M059J (cell line): ENCODE measurements at places on chromosomes 12 and 14. TPM values are rescaled to one million over a fixed set of nuclear protein-coding genes. Genes with fewer than 3 reads are reported as not detected.

GRCh38 chr14:102530828-102531478 is 21.4 kb upstream of the ANKRD9 start:
- no peak for DNase-seq

- no peak for DNase-seq
These were observed 1.2 kb upstream of the RHEBL1 start for GRCh38 chr12:49070971-49071370.

GRCh38 chr12:57237596-57237931 is 8.1 kb downstream of the SHMT2 start:
- no peak for DNase-seq

- no peak for DNase-seq
These were observed 471.2 kb upstream of the PRICKLE1 start for GRCh38 chr12:43060742-43061141.

- no peak for DNase-seq
These were observed 439.3 kb upstream of the FLRT2 start for GRCh38 chr14:85090681-85091080.

DNA sequence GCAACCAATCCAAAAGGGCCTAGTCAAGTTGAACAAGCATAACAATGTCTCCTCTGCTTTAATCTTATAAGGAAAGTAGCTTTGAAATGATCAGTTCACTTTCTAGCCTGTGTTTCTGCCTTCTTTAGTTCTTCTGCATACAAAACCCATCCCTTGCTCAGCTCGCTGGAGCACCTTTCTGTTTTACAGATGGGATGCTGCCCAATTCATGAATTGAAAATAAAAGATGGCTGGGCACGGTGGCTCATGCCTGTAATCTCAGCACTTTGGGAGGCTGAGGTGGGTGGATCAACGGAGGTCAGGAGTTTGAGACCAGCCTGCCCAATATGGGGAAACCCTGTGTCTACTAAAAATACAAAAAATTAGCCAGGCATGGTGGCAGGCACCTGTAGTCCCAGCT is 4.5 kb upstream of the RFC5 start:
- no peak for DNase-seq

- DNase-seq, result peak; percentile 72
These were observed 150.8 kb downstream of the FBXL14 start for GRCh38 chr12:1443421-1444141.

DNA sequence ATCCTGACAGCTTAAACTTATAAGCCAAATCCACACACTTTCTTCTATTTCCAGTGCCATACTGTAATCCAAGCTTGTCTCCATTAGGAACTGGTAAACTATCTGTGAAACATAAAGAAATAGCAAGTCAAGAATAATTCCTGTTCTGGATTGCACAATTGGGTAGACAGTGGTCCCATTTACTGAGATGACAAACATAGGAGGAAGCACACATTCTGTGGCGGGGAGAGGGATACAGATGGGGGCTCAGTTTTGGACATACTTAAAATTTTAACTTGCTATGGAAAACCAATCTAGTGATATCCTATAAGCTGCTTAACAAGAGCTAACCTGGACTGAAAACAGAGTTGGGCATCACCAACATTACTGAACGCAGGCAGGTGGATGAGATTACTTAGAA is 16.3 kb downstream of the MAP4K5 start:
- no peak for DNase-seq

- no peak for DNase-seq
These were observed 22.0 kb downstream of the ITGA7 start for GRCh38 chr12:55685671-55686070.

GRCh38 chr14:74575507-74575906 is 36.5 kb downstream of the LTBP2 start:
- no peak for DNase-seq

DNA sequence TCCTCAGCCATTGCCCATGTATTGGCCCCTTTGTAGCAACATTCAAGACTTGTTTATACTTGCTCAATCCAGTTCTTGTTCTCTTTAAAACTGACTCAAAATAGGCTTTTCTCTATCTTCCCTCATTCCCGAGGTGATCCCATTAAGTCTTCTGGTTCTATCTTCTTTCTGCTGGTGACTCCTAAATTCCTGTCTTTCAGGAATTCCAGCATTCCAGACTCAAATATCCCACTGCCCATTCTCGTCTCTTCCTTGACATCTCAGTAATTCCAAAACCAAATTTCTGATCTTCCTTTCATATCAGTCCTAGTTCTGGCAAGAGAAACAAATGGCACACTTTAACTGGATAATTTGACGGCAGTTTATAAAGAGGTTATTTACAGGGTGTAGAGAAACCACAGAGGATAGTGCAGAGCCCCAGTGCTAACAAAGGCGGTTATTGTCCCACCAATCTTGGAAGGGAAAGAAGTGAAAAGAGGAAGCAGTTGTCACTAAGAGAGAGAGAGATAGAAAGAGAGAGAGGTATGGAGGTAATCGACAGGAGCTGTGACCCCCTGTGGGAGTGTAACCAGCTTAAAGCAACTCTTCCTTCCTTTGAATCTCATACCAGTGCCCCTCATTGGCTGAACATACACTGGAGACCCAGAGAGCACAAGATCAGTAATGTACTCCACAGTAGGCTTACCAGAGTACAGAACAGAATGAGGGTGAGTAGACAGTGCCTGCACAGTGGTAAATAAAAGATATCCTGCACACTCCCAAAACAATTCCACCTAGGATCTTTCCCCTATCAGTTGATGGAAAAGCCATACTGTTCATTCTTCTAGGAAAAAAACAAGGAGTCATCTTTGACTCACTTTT is 177.6 kb upstream of the LMNTD1 start:
- DNase-seq, result no peak

GRCh38 chr14:36684946-36685345 is 23.3 kb downstream of the PAX9 start:
- DNase-seq, result no peak

- peak; percentile 48 for DNase-seq
These were observed 12.2 kb downstream of the ITPK1 start for GRCh38 chr14:93103392-93104080.

- no peak for DNase-seq
These were observed at the start of gene SLC5A8 for GRCh38 chr12:101209319-101210302. SLC5A8 (minus strand) TSS chr12:101210238; CDS start chr12:101209848, 390 bp downstream.

GRCh38 chr14:24441904-24442239 is 704 bp downstream of the SDR39U1 start:
- peak; percentile 59 for DNase-seq

FZD10 gene
- not detected in 2 replicates for total RNA-seq

OVCH1 gene
- total RNA-seq, result not detected in 2 replicates

GPR84 gene
- not detected in 2 replicates for total RNA-seq

PABPN1 gene
- 80.8 and 89.2 TPM in 2 replicates for total RNA-seq
